ENCODE measurements at places on chromosomes 7 and 10.

DNA sequence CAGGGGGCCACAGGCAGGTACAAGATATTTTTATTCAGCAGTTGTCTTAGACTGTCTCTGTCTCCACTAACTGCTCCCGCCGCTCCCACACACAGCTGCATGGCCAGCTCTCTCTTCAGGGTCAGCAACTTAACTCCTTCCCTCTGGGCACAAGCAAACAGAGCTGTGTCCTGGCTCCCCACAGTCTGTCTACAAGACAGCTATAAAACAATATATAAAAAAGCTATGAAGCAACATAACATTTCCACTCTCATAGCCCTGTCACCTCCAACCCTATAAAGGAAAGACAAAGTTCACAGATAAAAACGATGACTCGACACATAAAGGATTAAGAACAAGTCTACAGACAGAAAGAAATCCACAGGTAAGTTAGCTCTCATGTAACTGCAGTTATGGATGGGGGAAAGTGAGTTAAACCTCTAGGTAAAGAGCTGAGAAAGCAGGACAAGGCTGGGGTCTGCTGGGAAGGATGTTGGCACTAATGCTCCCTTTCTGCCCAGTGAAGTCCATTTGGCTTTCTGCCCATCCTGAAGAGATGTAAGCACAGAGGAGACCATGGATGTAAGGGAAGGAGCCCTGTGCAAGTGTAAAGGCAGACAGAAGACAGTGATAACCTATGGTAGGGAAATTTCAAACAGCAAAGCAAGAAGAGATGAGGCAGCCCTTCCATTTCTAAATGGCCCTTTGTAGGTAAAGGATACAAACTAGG, 27.0 kb downstream of the RAPGEF5 start:
- no peak for DNase-seq

GRCh38 chr7:155533827-155534690, 12.3 kb downstream of the CNPY1 start:
- no peak for DNase-seq

DNA sequence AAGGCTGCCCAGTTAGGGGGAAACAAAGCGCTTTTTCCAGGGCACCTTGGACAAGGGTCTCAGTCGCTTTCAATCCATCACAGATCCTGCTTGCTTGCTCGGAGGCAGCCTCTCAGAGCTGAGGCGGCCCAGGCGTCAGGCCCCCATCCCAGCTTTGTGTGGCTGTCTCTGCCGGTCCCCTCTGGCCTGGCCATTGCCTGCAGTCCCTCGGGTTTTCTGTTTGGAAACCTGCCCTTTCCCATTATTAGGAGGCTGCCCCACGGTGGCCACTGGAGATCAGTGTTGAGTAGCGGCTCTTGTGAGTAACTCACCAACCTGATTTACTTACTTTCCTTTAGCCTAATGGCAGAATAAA, 216.1 kb downstream of the GLRX3 start:
- DNase-seq, result no peak

GRCh38 chr10:119973281-119973680, 80.8 kb downstream of the SEC23IP start:
- DNase-seq, result no peak

- no peak for DNase-seq
Observed at GRCh38 chr7:74223711-74224510, 14.1 kb downstream of the LAT2 start.

DNA sequence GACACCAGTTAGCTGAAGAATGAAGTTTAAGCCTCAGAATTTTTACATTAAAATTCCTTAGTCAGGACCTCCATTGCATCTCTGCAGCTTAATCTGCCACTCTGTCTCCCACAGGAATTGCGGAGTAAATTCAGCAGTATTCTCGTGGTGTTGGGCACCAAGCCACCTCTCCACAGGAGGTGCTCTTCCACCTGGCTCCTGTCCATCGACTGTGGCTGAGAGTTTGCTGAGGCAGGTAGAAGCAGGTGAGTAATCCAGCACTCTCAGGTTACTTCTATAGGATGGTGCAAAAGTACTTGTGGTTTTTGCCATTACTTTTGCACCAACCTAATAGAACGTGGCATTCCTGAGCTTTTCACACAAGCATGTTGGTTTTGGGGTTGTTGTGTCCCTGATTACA, 134.1 kb downstream of the GFRA1 start:
- DNase-seq, result no peak
